Stimulated activated CD4-positive, alpha-beta T cell treated with anti-CD3 and anti-CD28 coated beads, Interleukin-4, amount 100 ng/mL, for 24 hours (primary cell): ENCODE measurements at places on chromosomes 16 and 17.

DNA sequence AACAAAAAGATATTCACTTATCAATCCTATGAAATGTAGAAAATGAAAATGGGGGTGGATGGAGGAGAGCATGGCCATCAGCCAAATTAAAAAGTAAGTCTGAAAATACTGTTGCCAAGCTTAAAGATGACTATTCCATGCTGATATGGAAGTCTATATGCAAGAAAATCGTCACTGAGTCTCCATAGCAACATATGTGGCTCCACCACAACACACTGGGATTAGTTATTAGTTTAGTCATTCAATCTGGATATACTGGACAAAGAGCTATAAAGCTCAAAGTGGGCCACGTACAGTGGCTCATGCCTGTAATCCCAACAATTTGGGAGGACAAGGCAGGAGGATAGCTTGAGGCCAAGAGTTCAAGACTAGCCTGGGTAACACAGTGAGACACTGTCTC is 24.7 kb upstream of the PSMD7 start:
- no peak for DNase-seq

DNA sequence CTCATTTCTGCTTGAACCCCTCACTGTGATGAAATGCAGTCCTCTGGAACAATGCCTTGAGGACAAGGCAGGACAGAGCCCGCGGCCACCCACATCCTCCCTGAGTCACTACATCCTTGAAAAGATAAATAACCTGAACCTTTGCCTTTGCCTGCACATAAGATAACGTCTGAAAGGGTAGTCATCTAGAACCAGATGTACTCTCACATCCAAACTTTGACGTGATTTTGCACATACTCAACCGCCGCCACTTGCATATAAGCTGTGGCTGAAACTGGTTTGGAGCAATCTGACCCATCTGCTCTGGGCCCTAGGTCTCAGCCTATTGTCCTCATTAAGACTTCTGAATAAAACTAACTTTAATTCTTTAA is 252.1 kb downstream of the PHKB start:
- no peak for DNase-seq

DNA sequence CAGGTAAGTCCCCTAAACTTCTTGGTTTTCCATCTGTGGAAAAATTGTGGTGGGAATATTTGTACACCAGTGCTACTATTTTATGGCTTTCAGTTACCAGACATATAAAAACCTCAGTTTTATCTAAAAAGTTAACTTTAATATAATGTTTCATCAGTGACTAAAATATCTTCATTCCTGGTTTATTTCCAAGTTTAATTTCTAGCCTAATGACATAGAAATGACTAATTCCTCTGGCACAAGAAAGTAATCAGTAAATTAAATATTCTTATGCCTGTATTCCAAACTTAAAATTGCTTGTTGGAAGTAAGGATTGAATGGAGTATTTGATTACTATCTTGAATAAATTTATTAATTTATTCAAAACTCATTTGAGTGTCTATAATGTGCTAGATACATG is 757.0 kb downstream of the CDH11 start:
- no peak for DNase-seq

DNA sequence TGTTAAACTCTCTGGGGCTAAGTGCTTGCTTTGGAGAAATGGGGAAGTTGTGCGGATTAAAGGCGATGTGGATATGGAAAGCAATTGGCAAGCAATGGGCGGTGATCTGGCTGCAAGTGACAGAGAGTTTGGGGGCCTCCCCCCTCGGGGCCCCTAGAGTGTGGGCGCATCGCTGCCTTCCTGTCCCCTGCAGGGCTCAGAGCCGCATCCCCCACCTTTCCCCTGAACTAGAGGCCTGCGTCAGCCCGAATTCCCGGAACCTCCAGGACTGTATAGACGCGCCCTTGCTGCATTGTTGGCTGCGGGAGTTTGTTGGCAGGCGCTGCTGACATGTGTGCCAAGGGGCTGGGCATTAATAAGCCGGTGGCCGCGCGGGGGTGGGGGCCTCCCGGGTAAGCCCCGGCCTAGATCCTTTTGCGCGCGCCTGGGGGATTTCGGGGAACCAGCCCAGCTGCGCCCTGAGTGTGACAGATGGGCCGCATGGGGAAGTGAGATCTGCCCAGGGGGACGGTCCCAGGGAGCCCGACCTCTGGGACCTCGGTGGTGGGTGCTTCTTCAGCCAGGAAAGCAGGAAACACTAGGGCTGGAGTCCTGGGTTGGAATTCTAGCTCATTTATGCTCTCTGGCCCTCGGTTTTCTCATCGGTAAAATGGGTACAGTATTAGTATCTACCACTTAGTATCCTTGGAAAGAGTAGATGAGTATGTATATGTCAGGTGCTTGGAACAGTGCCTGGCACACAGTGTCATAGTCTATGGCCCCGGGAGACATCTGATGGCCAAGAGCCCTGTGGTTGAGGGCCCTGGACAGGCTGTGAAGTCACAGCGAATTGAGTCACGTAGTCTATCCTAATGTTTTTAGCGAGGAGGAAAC is 1.0 kb downstream of the EEF2K start:
- DNase-seq: peak; percentile 71

- DNase-seq: no peak
Observed at GRCh38 chr17:6856051-6856450, 24.5 kb upstream of the TEKT1 start.

DNA sequence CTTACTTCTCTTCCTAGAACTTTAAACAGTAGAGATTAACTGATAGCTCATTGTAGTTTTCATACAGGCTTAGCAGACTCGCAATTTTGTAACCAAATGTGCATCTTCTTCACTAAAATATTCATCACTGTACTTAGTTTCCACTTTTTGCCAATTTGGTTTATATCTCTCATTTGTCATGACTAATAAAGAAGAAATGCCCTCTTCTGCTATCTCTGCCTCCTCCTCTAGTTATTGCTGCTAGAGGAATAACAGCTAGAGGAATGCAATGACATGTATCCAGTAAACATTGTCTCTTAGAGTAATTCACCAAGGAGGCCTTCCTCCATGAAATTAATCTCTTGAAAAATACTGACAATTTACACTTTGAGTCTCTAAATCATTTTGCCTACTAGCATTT is 115.5 kb upstream of the COX10 start:
- DNase-seq: no peak

DNA sequence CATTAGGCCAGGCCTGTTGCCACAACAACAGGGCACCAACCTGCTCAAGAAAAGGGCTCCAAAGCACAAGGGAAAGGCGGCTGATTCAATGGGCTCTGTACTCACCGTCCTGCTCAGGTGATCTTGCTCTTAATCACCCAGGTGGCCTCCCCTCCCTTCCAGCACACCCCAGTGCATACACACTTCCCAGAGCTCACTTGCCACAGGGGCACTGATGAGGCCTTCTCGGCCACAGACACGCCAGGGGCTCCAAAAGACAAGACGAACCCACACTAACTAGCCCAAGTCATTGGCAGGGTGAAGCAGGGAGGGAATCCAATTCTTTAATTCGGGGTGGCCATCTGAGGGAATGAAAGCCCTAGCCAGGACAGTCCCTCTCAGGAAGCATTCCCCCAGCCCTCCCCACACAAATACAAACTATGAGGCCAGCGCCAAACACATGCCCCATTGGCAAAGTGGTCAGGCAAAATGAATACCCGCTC is 1.4 kb downstream of the MYO18A start:
- DNase-seq: no peak

- no peak for DNase-seq
Observed at GRCh38 chr16:88408561-88409142, 25.9 kb downstream of the ZNF469 start.

DNA sequence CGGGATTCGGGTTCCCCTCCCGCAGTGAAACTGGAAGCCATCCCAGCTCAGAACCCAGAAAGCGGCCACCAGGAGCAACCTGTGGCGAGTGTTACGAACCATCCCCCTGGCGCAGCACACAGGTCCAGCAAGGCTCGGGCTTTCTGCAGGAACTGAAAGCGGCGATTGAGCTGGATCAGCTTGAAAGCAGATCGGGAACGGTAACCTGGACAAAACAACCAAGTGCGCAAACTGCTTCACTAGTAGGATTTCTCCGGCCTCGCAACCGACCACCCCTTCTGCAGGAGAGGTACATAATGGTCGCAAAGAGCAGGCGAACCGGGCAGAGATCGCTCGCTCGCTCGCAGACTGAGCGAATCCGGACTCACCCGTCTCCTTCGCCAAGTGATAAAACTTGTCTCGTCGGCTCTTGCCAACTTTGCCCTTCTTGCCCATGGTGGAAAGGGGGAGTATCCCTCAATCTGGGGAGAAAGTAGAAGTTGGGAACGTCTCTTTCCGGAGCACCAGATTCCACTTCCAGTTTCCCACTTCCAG is 696 bp upstream of the PSMC5 start:
- no peak for DNase-seq

DNA sequence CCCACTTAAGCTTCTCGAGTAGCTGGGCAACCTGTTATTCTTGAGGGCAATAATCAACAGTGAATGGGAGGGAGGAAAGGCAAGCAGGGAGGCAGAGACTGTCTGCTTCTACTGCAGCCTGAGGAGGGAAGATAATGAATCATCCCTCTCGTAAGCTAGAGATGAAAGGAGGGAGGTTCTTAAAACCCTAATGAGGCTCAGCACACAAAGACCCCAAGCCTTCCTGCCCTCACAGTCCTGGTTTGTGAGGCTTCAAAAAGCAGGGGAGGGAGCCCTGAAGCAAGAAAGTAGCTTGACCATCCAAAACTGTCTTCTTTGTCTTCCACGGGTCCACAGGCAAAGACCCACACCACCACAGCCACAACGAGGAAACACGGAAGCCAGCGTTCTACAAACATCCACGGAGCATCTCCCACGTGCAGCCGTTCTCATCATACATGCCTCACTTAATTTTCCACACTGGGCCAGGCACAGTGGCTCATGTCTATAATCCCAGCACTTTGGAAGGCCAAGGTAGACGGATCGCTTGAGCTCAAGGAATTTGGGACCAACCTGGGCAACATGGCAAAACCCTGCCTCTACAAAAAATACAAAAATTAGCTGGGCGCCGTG is 1.8 kb downstream of the PIK3R5 start:
- no peak for DNase-seq

- DNase-seq: no peak
Observed at GRCh38 chr16:85041219-85042166, 13.9 kb downstream of the KIAA0513 start.

DNA sequence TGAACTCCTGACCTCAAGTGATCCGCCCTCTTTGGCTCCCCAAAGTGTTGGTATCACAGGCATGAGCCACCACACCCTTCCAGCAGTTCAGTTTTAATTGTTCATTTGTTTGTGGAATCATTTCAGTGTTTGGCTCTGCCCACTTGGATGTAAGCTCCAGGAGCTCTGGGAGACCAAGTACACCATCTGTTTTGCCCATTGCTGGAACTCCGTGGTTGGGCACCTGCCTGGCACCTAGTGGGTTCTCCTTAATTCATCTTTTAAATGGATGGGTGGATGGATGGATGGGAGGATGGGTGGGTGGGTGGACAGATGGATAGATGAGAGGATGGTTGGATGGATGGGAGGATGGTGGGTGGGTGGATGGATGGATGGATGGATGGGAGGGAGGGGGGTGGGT is 953 bp upstream of the NECAB2 start:
- DNase-seq: no peak

GRCh38 chr16:56561126-56561525 is 3.7 kb upstream of the MT4 start:
- DNase-seq: no peak
